BE2C (cell line): ENCODE measurements at places on chromosomes 7 and 10.
A peak's percentile ranks its signal among the peaks of the same experiment; 100 is the strongest.

DNA sequence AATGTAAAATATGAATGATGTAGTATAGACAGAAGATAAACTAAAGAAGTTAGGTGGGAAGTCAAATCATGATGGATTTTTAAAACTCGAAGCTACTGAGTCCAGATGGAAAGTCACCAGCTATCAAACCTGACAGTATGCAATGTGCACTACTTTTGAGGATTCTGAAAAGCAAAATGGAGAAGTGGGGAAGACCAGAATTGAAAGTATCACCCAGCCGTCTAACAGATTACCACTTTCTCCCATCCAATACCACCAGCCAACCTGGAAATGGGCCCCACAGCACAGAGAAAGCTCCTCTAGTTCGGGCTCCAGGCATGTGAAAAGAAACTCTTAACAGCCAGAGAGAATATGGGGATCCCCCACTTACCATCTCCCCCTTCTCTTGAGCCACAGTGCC is 67.9 kb upstream of the SRRM3 start:
- DNase-seq, result no peak

- DNase-seq, result no peak
Observed at GRCh38 chr10:121368347-121369025, 229.8 kb downstream of the FGFR2 start.

GRCh38 chr10:78684947-78685346 is 383.8 kb upstream of the ZMIZ1 start:
- DNase-seq, result peak; percentile 24

GRCh38 chr7:72037516-72037915 is 374.6 kb downstream of the CALN1 start:
- DNase-seq, result no peak

- DNase-seq, result peak; percentile 11
Observed at GRCh38 chr10:89327803-89328441, at the start of gene IFIT3. TSS of gene IFIT3 (plus strand) at chr10:89327997. CDS start at chr10:89328074, 77 bp downstream.

DNA sequence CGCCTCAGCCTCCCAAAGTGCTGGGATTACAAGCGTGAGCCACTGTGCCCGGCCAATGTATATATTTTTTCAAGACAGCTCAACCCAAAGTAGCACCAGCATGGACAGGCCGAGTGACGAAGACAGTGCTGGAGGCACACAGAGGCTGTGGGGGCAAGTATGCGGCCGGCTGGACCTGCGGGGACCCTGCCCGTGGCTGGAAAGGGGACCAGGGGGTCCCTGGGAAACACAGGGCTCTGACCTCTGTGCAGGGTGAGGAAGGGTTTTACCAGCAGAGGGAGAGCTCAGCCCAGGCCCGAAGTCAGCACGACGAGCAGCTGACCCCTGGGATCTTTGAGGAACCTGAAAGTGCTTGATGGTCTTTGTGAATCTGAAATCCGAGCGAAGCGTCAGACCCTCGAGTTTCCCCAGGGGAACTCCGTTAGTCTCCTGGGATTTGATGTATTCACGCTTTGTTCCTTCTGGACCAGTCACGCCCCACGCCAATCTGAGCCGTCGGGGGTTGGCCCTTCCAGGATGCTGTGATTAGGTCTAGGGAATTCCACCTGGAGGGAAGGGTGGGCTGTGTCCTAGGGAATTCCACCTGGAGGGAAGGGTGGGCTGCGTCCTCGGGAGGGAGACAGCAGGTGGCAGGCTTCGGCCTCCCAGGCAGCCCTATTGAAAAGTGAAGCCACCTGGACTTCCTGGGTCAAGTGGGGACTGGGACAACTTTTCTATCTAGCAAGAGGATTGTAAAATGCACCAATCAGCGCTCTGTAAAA is 10.9 kb upstream of the ZFAND2A start:
- DNase-seq, result no peak

DNA sequence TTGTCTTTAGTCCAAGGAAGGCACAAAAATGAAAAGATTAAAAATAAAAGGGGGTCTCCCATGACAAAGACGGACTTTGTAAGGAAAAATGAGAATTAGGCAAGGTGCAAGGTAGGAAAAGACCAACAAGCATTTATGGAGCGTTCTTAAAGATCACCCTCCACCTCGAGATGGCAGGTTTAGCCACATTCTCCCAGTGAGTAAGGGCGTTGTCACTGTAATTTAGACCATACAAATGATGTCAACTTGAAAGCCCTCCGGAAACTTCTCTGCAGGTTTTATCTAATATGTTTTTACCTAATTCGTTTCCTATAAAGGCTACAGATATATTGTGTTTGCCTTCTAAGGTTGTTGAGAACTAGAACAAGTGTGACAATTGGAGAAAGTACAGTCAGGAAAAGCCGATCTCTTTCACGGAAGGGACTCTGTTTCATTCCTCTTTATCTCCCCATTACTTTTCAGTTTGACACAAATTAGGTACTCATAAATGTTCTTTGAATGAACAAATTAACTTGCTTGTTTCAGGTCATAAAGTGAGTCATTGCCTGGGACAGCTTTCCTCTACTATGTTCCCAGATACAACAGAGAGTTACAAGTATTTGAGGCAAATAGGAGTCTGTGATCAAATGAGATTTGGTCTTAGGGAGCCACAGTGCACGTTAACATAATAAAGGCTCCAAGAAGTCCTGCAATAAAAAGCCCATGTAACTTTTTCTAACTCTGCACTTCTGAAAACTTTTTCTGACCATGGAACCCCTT is 102.6 kb upstream of the HABP2 start:
- DNase-seq, result no peak

GRCh38 chr10:124081547-124082140 is 11.8 kb downstream of the CHST15 start:
- peak; percentile 85 for DNase-seq

GRCh38 chr10:31683682-31684081 is 244.9 kb downstream of the ARHGAP12 start:
- no peak for DNase-seq

GRCh38 chr7:50473531-50473930 is 23.4 kb upstream of the FIGNL1 start:
- DNase-seq, result no peak

DNA sequence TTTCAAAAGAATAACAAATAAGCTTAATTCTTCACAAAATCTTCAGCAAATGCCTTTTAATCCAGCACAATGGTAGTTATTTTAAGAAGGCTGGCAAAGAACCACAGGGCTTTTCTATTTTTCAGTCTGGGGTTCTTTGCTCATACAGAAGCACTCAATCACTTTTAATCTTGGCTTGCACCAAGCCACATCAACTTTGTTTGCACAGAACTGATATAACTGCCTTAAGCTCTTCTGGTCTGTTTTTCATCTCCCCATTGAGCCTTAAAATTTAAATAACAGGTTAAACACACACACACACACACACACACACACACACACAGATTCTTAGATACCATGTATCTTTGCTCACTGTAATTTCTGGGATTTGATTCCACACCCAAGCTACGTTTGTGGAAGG is 377.0 kb downstream of the GATA3 start:
- no peak for DNase-seq

DNA sequence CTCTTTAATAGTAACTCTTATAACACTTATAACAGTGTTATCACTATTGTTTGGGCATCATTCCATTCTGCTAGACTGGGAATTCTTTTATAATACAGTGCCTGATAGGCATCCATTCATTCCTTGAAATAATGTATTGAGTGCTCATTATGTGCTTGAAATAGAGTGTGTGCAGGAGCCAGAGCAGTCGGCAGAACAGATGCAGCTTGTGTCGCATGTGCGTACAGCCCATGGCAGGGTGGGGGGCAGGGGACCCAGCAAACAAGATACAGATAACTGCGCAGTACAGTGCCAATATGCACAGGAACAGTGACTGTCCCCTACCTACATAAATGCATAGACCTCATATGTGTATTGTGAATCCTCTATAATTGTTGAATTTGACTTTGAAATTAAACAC is 99.3 kb downstream of the KAT6B start:
- DNase-seq, result peak; percentile 70

DNA sequence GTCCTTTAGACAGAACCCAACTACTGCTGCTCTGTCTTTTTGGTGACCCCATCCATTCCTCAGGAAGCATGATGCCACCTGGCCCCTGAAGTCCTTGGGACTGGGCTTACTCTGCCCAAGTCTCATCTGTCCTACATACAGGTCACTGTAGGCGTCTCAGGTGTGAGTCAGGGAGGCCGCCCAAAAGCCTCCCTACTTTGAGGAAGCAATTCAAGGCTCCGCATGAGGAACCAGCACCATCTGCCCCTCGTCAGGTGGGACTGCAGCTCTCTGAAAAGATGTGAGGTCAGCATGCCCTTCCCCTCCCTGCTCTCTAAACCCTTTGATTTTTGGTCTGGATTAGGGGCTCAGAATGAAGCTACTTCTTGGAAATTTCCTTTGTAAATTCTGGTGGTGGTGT is 354.8 kb downstream of the CXCL12 start:
- no peak for DNase-seq

GRCh38 chr10:131320860-131321604 is 9.5 kb upstream of the TCERG1L start:
- DNase-seq, result no peak

GRCh38 chr10:123129618-123130271 is 6.0 kb upstream of the HMX3 start:
- no peak for DNase-seq

DNA sequence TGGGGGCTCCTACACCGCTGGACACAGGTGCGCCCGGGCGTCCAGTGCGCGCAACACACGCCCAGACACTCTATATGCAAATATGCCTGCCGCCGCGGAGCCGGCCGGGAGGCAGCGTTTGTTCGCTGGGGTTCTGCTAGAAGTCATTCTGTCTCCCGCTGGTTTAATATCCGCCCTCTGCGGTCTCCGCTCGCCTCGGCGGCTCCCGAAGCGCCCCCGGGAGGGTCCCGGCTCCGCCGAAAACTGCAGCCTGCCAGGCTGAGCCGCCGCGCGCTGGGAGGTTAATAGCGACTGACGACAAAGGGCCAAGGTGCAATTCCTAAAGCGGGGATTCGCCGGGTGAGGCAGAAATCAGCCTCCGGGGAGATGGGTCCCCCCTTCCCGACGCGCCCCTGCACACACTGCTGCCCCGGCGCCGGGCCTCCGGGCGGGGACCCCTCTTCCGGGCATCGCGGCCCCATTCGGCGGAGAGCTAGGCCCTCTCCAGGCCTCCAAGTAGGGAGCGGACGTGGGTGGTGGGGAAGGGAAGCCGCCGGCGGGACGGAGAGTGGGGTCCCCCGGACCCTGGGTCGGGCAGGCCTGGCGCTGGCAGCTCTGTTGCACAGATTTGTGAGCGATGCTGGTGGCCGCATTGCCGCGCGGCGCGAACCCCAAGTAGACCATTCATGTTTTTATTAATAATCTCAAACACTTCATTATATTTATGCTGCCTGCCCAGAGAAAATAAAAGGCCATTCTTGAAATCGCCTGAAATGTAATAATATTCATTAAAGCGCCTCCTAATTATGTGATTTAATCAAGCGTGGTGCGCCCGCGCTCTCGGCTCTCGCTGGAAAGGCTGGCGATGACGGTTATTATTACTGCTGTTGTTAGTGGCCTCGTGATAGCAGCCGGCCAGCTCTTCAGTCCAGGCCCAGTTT is 9.1 kb downstream of the EN2 start:
- DNase-seq, result peak; percentile 60

DNA sequence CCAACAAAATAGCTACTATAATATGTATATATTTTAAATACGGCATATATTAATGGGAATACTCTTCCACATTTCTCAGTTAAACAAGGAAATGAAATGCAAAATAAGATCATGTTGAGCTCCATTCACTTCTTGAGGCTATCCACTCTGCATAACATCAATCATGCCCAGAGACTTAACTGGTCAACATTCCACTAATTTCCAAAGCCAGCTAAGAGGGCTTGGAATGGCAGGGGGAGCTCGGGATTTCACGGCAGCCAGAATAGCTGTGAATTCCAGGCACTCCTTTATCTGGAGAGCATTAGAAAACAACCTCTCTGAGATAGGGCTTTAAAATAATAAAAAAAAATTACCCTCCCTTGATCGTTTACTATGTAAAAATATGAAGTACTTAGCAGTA is 194.9 kb upstream of the CDCA7L start:
- no peak for DNase-seq

- no peak for DNase-seq
Observed at GRCh38 chr10:19874190-19874589, 58.0 kb downstream of the PLXDC2 start.

GRCh38 chr10:74586088-74586585 is 240.3 kb upstream of the KAT6B start:
- DNase-seq, result peak; percentile 39

GRCh38 chr10:64503429-64503828 is 982.2 kb downstream of the REEP3 start:
- DNase-seq, result no peak

DNA sequence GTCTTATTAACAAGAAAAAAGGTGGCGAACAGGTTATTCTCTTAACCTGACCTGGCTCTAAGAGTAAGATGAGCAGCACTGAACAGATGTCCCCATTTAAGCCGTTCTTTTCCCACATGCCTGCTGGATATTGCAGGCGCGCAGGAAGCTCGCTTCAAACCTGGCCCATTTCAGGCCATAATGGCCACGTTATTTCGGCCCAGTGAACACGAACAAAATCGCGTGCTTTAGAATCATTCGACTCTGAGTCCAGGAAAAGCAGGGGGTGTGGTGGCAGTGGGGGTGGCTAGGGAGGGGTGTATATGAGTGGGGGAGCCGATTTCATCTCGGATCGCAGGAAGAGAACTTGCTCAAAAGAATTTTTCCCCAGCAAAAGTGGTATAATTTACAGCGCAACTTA is 6.6 kb upstream of the SP8 start:
- no peak for DNase-seq

DNA sequence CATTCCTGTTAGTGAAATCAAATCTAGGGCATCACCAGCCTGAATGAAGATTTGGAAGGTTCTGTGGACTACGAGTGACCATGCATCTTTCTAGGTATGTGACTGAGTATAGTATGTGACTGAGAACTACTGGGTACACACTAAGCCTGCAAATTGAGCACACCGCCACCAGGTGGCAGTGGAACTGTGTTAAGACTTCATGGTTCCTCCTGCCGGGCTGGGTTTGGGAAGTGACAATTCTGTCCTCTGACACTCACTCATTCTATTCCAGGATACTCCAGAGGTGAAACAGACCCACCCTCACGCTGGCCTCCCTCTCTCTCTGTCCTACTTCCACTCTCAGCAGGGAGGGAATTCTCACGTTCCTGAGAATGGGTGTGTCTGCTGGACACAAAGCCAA is 84.0 kb upstream of the TMEM248 start:
- peak; percentile 38 for DNase-seq
